Activated T-cell treated with anti-CD3 and anti-CD28 coated beads for 24 hours (primary cell): ENCODE measurements at places on chromosomes 4 and X.
A peak's percentile ranks its signal among the peaks of the same experiment; 100 is the strongest.

GRCh38 chr4:99968330-99968729 lies 18.3 kb upstream of the H2AZ1 start:
- DNase-seq = no peak

DNA sequence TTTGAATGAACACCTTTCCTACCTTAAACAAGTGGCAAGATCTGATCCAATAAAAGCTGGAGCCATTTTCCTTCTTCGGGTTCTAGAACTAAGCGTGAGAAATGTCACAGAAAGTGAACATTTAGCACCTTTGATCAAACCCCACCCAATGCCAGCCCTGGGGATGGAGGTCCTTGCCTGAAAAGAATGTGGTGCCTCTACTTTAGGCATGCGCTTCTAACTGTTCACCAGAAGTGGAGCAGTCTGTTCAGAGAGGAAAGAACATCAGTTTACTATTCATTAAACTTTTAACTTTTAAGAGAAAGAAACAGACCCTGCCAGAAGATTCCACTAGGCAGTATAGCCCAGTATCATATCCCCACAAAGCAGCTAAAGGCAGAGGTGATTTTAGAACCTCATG lies 75.9 kb downstream of the INTS12 start:
- DNase-seq = no peak

DNA sequence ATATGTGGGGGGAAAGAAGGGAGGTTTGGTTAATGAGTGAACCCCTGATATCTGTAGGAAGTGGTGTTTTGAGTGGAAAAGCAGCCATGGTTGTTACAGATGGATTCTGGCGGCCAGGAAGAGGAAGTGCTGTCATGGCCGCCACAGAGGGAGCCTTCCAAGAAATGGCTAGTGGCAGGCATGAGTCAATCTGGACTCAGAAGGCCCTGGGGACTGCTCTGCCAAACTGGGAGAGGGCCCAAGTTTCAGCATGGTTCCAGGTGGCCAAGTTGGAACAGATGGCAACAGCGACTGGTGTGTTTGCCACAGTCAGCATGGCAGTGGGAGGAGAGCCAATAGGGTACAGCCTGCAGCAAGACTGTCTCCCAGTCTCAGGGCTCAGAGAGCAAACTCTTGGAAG lies 32.5 kb downstream of the ETDB start:
- DNase-seq = no peak

DNA sequence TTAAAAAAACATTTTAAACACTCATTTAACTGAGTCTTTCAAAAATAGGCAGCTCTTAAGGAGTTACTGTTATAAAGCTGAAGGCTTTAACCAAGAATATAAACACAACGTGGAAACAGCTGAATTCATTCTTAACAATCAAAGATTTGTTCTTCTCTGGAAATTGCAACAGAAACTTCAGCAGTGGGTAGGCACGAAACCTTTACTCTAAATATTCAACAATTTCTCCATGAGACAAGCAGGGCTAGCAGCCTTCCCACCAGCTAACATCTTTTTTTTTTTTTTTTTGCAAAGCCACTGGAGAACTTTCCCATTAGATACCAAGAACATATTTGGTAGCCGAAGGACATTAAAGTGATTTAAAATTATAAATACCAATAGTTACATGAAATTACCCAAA lies 78.2 kb upstream of the PRSS48 start:
- no peak for DNase-seq

DNA sequence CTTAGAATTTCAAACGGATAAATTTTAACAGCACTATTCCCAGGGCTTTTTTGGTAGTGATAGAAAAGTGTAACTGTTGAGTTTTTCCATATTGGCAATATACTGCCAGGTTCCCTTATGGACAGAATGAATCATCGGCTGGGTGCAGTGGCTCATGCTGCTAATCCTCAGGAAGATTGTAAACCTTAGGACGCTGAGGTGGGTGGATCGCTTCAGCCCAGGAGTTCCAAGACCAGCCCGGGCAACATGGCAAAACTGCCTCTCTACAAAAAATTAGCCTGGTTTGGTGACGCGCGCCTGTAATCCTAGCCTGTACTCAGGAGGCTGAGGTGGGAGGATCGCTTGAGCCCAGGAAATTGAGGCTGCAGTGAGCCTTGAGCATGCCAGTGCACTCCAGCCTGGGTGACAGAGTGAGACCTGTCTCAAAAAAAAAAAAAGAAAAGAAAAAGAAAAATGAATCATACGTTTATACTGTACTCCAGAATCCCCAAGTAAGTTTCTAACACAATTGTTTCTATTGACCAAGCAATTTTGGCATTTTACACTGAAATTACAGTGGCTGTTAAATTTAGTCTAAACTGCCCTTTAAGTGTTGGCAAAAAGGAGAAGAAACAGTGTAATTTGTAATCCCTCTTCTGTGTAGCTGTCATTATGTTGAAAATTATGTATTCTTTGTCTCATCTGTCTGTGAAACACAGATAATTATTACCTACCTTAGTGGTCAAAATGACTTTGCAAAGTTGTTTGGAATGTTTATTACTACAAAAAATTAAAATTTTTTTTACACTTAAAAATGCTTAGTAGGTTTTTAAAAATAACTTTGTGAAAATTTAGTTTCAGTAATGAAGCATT lies 1.8 kb downstream of the SLC30A9 start:
- no peak for DNase-seq

- DNase-seq = no peak
Measured at GRCh38 chrX:28487818-28488217, 99.4 kb upstream of the IL1RAPL1 start.

- no peak for DNase-seq
Measured at GRCh38 chr4:8082517-8083055, 76.0 kb downstream of the ABLIM2 start.

DNA sequence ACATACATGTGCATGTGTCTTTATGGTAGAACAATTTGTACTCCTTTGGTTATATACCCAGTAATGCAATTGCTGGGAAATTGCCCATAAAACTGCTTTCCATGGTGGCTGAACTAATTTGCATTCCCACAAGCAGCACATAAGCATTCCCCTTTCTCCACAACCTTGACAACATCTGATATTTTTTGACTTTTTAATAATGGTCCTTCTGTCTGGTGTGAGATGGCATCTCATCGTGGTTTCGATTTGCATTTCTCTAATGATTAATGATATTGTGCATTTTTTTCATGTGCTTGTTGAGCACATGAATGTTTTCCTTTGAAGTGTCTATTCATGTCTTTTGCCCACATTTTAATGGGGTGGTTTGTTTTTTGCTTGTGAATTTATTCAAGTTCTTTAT lies 166.0 kb downstream of the TMEM47 start:
- no peak for DNase-seq

DNA sequence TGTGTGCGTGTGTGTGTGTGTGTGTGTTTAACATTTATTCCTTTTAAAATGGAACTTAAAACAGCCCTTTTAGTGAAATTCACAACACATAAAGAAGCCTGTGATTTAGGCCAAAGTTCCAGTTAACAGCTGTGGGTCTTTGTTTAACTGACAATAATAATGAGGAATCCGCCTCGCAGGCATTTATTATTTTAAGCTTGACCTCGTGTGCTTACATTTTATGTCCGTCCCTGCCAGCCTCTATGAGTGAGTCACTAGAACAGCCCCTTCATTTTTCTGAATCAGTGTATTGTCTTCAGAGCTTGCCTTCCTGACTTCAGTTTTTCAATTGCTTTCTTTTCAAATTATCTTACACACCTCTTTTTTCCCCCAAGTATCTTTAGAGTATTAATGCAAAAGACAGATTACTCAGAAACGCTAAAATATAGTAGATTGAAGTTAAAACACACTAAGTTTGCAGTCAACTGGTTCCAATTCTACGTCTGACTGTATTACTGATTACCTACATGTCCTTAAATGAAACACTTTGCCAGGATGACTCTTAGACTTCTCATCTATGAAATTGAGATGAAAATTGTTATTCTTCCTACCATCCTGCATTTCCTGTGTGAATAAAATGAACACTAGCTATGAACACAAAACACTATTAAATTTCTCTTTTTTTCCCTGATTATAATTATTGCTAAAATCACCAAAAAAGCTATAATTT lies 319.6 kb upstream of the HS3ST1 start:
- no peak for DNase-seq

DNA sequence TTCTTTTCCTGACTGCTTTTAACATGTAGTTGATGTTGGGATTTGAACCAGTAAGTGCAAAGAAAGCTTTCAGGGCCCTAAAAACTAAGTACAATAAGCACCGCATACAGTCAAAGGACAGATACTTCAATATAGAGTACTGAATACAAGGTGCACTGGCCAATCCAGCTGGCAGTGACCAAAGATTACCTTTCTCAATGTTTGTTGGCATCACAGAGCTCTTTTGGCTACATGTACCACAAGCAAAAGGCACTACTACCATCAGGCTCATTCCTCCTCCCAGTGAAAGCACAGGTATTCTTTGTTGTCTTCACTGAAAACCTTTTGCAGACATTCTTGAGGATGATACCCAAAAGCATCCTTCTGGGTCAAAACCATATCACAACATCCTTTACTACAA lies 65.2 kb upstream of the ZCCHC13 start:
- DNase-seq = no peak

GRCh38 chrX:16966752-16967448 lies 20.4 kb downstream of the REPS2 start:
- DNase-seq = no peak

DNA sequence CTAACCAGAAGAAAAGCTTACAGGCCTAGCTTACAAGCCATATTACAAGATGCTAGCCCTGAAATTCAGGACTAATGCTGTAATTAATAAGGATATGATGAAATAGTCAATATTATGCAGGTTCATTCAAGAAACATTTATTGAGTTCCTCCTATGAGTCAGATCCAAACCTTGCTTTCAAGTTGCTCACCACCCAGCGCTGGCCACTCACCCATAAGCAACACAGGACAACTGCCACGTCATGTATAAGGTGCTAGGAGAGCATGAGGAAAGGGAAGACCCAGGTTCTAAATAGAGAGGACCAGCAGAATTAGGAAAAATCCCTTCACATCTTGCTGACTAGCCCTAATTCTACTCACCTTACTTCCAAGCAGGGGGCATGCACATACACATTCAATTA lies 23.3 kb downstream of the MAML3 start:
- no peak for DNase-seq

DNA sequence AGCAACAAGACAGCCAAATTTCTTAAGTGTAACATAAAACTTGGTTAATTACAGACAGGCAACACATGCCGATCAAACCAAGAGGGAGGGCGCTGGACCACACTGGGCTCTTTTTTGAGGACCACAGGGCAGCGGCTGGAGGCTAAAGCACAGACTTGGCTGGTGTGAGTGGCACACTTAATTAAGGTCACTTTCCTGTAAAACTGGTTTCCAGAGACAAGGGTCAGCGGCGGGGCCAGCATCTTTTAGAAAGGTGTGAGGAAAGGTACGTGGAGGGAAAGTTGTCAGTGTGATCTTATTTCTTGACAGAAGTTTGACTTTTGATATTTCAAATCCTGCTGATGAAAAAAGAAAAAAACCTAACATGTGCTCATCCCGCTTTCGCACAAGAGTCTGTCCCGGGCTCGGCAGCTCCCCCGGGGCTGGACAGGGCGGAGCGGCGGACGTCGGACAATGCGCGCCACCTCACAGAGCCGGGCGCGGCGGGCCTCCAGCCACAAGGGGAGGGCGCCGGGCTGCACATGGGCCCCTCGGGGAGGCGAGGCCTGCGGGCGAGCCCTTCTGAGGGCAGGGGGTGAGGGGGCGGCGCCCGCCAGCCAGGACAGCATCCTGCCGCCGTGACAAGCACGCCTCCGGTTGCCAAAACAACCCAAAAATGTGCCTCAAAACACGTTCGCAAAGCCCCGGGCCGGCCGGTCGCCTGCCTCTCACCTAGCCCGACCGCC lies 660 bp upstream of the HSPA4L start:
- DNase-seq = peak; percentile 1

DNA sequence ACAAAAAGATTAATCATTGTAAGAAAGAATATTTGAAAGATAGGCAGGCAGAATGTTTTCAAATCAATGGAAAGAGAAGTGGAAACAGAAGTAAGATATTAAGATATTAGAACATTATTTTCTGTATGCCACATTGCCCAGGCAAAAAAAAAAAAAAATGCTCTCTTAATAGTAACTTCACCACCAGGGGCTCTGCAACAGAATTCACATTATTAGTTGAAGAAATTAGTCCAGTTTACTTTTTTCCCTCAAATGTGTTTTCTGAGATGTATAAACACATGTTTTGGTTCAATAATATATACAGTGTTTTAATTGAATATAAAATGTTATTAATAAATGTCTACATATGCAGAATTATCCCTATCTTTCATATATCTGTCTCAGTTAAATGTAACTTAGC lies 78.0 kb upstream of the ADAD1 start:
- no peak for DNase-seq

- DNase-seq = no peak
Measured at GRCh38 chrX:154468217-154468616, 10.1 kb downstream of the PLXNA3 start.

DNA sequence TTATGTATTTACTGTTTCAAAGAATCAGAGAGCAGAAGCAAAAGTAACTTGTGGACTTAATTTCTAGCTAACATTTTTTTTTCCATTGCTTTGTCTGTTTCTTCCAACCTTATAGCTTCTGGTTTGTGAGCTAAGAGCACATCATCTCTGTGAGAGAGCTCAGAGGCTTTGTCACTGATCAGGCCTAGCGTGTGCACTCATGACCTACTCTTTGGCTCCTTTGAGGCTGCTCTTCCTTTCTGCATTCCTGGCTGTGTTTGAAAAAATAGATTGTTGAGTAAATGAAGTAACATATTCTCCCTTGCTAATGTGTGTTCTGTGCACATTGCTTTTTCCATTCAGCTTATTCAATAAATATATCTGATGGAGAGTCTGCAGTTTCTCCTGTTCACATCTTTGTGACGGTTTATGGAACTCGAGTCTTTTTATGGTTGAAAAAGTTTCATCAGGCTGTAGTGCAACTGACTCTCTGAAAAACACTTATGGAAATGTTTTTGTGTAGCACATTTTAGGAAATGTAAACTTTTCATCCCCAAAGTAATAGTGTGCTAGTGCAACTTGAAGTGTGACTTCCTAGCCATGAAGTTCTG lies 133.0 kb downstream of the RAPGEF2 start:
- DNase-seq = no peak

DNA sequence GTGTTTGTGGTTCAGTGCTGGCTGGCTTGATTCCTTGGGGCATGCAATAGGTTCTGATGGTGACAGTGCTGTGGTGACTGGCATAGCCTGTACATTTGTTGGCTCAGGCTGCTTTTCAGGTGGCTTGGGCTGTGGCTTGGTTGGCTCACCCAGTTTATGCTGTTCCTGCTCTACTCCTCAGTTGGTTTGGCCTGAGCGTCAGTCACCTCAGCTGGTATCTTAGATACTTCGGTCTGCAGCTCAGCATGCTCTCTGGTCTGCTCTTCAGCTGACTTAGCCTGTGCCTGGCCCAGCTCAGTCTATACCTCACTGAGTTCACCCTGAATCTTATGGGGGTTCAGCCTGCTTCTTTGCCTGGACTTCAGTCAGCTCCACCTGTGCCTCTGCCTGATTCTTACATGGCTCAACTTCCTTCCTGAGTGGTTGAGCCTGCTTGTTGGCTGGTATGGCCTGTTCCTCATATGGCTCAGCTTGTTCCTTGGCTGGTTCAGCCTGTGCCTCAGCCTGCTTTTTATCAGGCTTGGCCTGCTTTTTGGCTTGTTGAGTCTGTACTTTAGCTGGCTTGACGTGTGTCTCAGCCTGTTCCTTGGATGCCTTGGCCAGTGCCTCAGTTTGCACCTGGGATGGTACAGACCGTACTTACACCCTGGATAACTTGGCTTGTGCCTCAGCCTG lies 170.6 kb downstream of the MSN start:
- DNase-seq = no peak
